CD4-positive, alpha-beta T cell (primary cell): ENCODE measurements at places on chromosomes 3 and 15. TPM values are rescaled to one million over a fixed set of nuclear protein-coding genes. Genes with fewer than 3 reads are reported as not detected.

DNA sequence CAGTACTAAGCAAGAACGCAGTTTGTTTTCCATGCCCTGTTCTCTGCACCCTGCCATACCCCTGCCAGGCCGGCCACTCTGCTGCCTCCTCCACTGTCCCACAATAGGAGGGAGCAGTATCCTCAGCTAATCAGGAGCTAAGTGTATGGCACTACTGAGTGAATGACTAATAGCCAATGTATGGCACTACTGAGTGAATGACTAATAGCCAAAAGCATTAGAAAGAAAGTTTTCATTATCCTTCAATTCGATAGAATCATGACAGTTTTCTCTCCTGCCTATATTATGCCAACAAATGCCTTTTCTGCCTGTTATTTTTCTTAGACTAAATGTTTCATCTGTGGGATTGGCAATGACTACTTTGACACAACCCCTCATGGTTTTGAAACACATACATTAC lies 107.5 kb upstream of the CHRM5 start:
- DNase-seq, result no peak
- no peaks in the 10 kb centered on the region for H3K4me1 ChIP-seq
- H3K27me3 ChIP-seq, result no peaks in the 10 kb centered on the region
- peaks cover 6% of the 10 kb centered on the region for H3K36me3 ChIP-seq

GRCh38 chr3:181912384-181912783 lies 200.7 kb downstream of the SOX2 start:
- no peaks in the 10 kb centered on the region for H3K4me1 ChIP-seq
- DNase-seq, result no peak

DNA sequence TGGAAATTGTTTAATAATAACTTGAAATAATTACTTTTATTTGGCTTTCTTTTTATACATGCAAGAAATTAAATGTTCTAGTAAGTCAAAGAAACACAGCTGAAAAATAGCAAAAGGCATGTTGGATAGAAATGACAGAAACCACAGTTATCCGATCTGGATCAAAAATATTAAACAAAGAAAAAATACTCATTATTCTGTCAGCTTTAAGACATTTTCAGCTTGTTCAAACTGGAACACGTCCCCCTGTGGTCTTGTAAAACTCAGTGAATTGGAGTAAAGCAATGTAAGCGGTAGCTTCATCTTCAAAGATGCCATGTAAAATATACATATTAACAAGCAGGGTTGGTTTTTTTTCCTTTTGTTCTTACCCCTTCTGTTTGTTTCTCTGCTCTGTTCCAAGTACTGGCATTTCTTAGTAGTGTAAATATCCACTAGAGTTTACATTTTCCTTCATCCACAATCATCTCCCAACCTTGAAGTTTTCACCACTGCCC lies 223.4 kb downstream of the IGSF11 start:
- H3K27ac ChIP-seq, result no peak overlapping the region
- H3K27me3 ChIP-seq, result no peaks in the 10 kb centered on the region
- no peaks in the 10 kb centered on the region for H3K36me3 ChIP-seq
- no peak for DNase-seq
- no peaks in the 10 kb centered on the region for H3K4me1 ChIP-seq

GRCh38 chr15:69082554-69082953 lies 68.1 kb downstream of the NOX5 start:
- no peak for DNase-seq
- no peaks in the 10 kb centered on the region for H3K4me1 ChIP-seq
- H3K36me3 ChIP-seq, result no peaks in the 10 kb centered on the region

- no peak for DNase-seq
- no peaks in the 10 kb centered on the region for H3K36me3 ChIP-seq
- H3K4me3 ChIP-seq, result no peak overlapping the region
- no peaks in the 10 kb centered on the region for H3K27me3 ChIP-seq
Observed at GRCh38 chr15:84872009-84872910, 12.2 kb upstream of the SLC28A1 start.

DNA sequence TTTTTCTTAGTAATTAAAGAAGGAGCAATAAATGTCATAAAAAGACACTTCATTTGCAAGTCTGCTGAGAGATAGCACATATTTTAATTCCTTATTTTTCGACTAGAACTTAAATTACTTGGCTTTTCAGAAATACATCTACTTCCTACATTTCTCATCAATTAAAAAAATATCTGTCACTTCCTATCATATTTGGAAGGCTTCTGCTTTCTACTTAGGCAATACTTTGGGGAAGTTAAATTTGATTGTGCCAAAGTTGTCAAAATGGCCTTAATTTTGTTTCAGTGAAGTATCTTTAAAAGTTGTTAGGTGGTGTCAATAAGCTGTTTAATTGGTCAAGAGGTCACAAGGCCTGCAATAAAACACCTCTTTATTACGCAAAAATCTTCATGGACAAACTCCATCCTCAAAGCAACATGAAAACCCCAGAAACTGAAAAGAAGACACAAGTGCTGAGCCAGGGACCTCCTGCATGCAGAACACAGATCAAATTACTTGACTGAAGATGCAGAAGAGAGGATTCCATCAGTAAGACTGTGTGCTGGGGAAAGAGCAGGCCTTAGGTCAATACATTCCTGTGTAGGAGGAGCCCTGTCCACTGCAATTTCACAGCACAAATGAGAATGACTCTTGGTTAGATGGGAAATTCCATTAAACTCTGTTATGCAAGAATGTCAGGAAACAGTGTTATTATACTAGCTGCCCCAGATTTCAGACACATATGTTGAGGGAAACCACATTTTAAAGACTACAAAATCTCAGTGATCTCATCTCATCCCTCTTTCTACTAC lies 48.0 kb upstream of the FSTL1 start:
- DNase-seq, result no peak
- H3K27ac ChIP-seq, result no peak overlapping the region
- no peaks in the 10 kb centered on the region for H3K27me3 ChIP-seq
- no peaks in the 10 kb centered on the region for H3K4me1 ChIP-seq
- no peak overlapping the region for H3K4me3 ChIP-seq
- no peaks in the 10 kb centered on the region for H3K36me3 ChIP-seq

DNA sequence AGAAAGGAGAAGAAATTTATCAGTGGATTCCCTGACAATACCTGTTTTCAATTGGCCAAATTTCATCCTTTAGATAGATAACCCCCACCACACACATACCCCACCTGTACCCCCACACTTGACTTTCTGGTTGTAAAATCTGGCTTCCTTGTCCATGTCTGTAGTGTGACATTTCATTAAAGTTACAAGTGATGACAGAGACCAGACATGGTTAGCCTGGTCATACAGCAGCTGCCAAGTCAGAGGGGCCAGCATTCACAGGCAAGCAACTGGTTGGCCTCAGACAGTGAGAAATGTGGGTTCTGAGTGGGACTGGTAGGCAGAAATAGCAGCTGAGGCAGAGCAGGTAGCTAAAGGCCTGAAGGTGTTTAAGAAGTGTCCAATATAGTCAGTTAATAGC lies 238.6 kb upstream of the SOX14 start:
- H3K27ac ChIP-seq, result no peak overlapping the region
- H3K4me1 ChIP-seq, result no peaks in the 10 kb centered on the region
- no peaks in the 10 kb centered on the region for H3K27me3 ChIP-seq
- DNase-seq, result no peak
- no peak overlapping the region for H3K4me3 ChIP-seq

The CCDC13 gene
- total RNA-seq, result not detected

The NRG4 gene
- not detected for total RNA-seq

The FBLN2 gene
- 0.19 TPM for total RNA-seq

The CFAP91 gene
- not detected for total RNA-seq

The FGF7 gene
- not detected for total RNA-seq
